ENCODE measurements at places on chromosomes 7 and 10.

DNA sequence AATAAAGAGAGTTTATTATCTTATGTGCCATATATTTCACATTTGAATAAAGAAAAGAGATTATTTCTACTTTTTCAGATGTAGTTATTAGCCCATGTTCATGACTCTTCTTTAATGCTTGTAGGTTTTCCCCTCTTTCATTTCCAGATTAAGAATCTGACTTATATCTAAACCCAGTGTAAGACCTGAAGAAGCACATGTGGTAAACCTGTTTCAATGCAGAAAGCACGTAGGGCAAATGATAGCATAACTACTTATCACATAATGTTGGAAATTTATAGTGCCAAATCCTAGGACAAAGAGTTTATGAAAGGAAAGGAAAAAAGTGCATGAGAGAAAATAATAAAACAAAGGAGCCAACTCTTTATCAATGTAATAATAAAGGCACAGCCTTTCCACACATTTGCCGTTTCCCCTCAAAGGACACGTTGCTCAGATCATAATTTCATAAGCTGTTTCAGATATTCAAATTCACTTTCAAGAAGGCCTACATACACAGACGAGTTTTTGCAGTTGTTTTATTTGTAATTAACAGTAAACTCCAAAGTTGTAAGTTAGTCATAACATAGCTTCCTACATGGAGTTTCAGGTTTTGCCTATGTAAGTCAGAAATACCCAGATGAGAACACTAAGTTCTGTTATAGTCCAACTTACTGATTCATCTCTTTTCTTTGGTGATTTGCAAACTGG lies 88.8 kb upstream of the MDFIC start:
- no peak overlapping the region for H3K4me3 ChIP-seq
- no peak for DNase-seq

- no peaks in the 10 kb centered on the region for H3K27me3 ChIP-seq
- no peak overlapping the region for H3K27ac ChIP-seq
- no peaks in the 10 kb centered on the region for H3K36me3 ChIP-seq
- no peak overlapping the region for H3K4me3 ChIP-seq
- no peak for DNase-seq
- peaks cover 10% of the 10 kb centered on the region for H3K4me1 ChIP-seq
Measured at GRCh38 chr7:22663357-22663718, 63.7 kb upstream of the IL6 start.

- no peak overlapping the region for H3K27ac ChIP-seq
- no peaks in the 10 kb centered on the region for H3K36me3 ChIP-seq
- no peaks in the 10 kb centered on the region for H3K27me3 ChIP-seq
Measured at GRCh38 chr10:3668966-3669330, 116.1 kb downstream of the KLF6 start.

- no peak for DNase-seq
- H3K27me3 ChIP-seq, result no peaks in the 10 kb centered on the region
- no peak overlapping the region for H3K27ac ChIP-seq
- H3K36me3 ChIP-seq, result peaks cover 75% of the 10 kb centered on the region
- no peak overlapping the region for H3K4me3 ChIP-seq
Measured at GRCh38 chr10:851901-852300, 79.6 kb downstream of the LARP4B start.
